Esophagus mucosa (tissue), 1 donor: ENCODE measurements at places on chromosomes 16 and 17. TPM values are rescaled to one million over a fixed set of nuclear protein-coding genes. Genes with fewer than 3 reads are reported as not detected.

MEIOB gene
- not detected for total RNA-seq

DUSP3 gene
- total RNA-seq = 36.3 TPM

CACNG4 gene
- 0.08 TPM for total RNA-seq

MPP2 gene
- 0.32 TPM for total RNA-seq

PMFBP1 gene
- 2.0 TPM for total RNA-seq

DNA sequence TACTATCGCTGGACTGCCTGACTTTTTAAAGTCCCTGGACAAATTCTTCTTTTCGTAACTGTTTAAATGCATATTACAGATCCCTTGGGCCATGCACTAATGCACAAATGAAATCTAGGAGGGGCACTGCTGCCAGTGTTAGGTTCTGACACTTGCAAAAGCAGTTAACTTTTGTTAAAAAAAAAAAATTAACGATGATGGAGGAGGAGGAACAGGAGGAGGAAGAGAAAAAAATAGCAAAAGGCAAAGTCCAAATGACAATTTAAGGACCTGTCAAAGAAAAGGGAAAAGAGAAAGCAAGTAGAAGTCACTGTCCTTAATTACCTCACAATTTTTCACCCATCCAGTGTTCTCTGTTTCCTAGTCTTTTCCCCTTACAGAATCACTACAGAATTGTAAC, 97.8 kb upstream of the CORO6 start:
- no peak for ATAC-seq

DNA sequence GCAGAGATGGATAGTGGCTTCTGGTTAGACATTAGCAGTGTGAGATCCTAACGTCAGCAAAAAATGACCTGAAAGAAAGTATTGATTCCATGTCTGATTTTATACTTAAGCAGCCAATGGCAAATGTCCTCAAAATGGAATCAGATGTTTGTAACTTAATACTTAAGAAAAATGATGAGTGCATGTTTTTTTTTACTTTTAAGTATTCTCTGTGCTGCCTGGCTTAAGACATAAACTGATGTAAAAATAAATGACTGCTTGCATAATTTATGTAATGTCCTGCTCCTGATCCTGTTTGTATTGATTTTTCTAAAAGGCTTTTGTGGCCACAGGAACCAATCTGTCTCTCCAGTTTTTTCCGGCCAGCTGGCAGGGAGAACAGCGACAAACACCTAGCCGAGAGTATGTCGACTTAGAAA, 7.4 kb downstream of the CBFB start:
- no peak for ATAC-seq

- no peak for ATAC-seq
These were observed 30.5 kb downstream of the DHX38 start for GRCh38 chr16:72124148-72124547.

- ATAC-seq = no peak
These were observed at the start of gene MYH10 for GRCh38 chr17:8630227-8630801. Gene MYH10 (minus strand): TSS chr17:8630725. CDS start chr17:8623246, 7,479 bp downstream.

DNA sequence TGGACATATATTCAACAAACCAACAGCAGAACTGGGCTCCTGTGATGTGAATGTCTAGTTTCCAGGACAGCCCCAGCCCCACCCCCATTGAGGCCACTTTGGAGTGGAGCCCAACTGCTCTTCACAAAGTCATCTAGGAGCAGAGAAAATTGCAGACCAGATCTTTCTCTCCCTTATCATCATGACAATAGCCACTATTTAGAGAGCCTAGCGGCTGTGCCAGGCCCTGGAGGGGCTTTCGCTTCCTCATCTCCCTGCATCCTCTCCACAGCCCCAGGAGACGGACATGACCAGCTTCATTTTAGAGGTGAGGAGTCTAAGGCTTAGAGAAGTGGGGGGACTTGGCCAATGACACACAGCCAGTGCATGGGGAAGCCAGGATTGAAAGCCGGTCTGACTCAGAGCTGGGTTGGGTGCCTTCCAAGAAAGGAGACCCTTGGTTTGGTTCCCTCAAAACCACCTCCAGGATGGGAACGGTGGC, 1.4 kb downstream of the PRSS8 start:
- no peak for ATAC-seq

DNA sequence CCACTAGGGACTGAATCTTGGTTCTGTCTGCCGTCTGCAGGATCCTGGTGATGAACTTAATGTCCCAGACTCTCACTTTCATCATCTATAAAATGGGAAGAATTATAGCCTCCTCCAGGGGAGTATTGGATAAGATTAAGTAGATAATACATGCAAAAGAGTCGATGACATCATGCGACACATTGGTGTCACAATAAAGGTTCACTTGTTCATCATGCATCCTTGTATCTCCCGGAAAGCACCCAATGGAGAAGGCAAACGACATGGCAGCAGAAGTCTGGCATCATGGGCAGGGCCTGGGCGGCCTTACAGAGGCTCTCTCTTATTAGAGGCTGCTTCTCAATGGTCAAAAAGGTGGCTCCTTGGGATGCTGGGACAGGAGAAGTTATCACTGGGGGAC, 35.1 kb upstream of the CD300E start:
- ATAC-seq = no peak

GRCh38 chr17:21313320-21313719, 28.8 kb downstream of the MAP2K3 start:
- ATAC-seq = no peak

DNA sequence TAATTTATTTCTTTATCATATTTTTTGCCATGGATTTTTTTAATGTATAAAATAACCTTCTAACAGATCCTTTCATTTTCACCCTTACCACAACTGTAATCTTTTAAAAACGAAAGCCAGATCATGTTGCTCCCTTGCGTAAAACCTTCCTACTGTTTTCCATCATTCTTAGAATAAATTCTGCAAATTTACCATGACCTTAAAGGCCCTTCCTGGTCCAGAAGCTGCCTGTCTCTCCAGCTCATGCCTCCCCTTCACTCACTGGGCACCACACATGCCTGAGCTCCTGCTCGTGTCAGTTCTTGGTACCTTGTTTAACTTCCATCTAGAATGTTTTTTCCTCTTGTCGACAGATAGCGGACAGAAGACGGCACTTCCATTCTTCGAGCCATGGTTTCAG, 245.0 kb upstream of the CDH5 start:
- no peak for ATAC-seq

- peak; percentile 19 for ATAC-seq
These were observed 885 bp upstream of the SLC35B1 start for GRCh38 chr17:49708515-49709183.

DNA sequence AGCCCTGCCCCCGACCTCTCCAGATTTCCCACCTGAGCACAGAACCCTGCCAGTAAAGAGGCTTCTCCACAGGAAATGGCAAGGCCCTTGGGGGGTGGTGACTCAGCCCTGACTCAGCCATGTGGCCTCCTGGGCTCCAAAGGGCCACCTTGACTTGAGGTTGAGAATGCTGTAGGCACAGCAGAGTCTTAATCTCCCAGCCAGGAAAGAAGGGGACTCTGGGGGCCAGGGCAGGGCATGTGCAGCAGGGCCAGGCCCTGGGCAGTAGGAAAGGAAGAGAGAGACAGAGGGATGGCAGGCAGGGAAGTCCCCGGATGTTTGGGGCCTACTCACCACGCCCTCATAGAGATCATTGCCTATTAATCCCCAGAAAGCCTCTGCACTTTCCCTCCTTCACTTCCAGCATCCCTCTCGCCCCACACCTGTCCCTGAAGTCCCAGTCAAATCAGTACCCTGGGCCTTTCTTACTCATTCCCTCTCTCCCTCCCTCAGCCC, 4.8 kb upstream of the ITGA3 start:
- peak; percentile 72 for ATAC-seq

DNA sequence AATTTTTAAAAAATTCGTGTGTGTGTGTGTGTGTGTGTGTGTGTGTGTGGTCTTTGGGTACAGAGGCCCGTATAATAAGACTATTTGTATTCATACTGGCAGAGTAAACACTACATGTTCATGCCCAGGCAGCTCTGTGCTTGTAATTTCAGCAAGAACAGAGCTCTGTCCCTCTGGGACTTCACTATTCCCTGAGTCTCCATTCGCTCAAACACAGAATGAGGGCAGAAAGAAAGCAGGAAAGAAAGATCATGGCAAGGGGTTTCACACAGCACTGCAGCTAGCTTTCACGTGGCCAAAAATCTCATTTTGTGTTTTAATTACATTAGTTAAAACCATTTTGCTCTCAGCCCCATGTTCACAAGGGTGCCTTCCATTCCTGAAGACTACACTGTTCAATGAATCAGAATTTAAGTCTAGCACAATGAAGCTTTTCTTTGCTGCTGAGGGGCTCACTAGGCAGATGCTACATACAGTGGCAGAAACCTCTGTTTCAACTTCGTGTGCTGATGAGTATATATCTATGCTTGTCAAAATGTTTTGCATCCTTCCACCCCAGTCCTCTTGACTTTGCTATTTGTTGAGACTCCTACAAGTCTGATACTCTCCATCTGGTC, 198.4 kb upstream of the C17orf78 start:
- peak; percentile 52 for ATAC-seq

DNA sequence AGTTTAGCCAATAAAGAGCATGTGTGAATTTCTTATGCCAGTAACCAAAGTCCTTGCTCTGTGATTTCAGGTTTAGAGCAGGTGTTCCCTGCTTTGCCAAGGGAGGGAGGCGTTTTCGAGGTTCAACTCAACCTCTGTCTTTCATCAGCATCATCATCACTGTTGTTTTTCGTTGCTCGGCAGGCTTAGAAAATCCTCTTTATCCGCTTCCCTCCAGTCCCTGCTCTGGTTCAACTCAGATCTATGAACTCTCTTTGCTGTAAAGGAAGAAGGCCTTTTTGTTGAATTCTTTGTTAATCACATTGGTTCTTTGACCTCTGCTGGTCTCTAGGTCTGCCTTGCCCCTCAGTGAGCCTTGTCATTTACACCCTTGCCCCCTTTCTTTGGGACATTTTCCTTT, 243.9 kb upstream of the RBFOX1 start:
- no peak for ATAC-seq

- ATAC-seq = no peak
These were observed 225.0 kb downstream of the C16orf78 start for GRCh38 chr16:49598383-49599170.

GRCh38 chr16:3974751-3975150, 94.2 kb upstream of the CREBBP start:
- ATAC-seq = no peak

GRCh38 chr17:21190078-21190477, 23.9 kb downstream of the TMEM11 start:
- no peak for ATAC-seq

DNA sequence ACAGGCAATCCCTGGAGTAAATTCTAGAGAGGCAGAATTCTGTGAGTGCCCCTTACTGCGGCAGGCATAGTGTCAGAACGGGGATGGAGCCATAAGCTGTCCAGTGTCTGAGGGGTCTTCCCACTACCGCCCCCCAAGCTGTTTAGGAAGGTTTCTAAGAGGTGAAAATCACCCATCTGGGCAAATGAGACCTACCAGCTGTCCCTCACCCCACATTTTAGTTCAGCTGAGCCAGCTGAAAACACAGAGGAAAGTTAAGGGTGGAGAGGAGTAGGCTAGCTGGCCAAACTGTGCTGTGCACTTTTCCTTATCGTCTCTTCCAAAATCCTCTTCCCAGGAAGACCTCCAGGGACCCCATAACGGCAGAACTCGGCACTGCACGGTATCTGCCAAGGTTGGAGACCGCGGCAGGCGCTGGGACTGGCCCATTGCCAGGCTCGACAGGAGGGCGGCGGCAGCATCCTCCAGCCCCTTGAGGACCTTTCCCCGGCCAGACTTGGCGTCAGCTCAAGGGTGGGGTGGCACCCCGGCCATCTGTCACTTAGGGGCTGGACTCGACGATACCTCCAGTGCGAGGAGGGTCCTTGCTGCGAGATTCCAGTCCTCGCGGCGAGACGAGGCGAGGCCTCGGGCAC, 955 bp downstream of the ACLY start:
- ATAC-seq = no peak

DNA sequence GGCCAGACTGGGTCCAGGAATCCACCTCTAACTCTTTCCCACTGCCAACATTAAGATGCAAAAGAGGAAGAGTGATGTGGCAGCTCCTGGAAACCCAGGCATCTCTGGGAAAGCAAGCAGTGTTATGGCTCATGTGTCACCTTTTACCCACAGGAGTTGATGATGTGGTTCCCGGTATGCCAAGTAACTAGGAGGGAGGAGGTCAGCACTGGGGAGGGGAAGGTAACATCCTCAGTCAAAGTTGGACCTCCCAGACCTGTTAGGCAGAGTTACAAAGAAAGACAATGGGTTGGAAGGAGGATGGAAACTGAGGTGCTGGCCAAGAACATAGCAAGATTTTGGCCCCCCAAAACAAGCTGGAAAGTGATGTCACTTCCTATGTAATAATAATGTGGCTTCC, 11.4 kb downstream of the KRABD2 start:
- ATAC-seq = peak; percentile 50

DNA sequence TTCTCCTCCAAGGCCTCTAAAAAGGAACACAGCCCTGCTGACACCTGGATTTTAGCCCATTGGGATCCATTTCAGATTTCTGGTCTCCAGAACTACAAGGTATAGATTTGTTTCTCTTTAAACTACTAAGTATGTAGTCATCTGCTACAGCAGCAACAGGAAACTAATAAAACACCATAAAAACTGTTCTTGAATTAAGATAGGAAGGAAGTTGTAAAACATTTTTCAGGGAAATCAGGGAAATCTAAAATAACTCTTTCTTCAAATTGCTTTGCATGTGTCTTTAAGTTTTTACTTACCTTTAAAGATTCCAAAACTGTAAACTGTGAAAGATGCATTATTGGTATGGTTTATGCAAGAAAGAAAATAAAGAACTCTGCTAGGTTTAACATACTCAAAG, 407.0 kb upstream of the TOM1L1 start:
- ATAC-seq = no peak

DNA sequence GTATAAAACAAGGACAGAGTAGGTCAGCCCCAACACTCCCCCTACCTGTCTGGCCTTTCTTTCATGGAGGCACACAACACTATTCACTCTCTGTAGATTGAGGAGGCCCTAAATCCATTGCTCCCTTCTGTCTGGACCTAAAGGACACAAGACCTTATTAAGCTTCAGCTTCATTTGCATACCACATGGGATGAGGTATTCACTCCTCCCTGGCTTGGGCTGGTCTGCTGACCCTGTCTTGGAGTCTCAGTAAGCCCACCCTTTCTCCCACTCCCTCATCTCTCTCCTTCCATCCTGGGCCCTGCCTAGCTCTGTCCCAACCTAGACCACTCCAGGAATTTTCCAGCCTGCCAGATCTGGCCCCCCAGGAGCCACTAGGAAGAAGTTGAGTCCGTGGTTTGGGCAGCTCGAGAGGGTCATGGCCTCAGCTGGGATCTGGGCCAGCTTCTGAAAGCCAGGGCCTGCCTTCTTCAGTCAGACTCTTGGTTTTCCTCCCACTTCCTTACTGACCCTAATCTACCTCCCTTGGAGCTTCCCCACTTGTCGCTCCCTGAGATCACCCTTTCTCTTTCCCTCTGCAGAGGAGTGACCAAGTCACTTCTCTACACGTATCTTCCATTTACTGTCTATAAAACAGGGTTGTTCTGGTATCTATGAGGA, 6.5 kb upstream of the LLGL1 start:
- ATAC-seq = no peak

GRCh38 chr17:65785109-65785508, 223.7 kb upstream of the AXIN2 start:
- peak; percentile 38 for ATAC-seq

- ATAC-seq = no peak
These were observed 15.8 kb downstream of the PPM1D start for GRCh38 chr17:60615840-60616239.
